Osteocyte (in vitro differentiated cells): ENCODE measurements at places on chromosomes 2 and 18. TPM values are rescaled to one million over a fixed set of nuclear protein-coding genes. Genes with fewer than 3 reads are reported as not detected.
A peak's percentile ranks its signal among the peaks of the same experiment; 100 is the strongest.

DNA sequence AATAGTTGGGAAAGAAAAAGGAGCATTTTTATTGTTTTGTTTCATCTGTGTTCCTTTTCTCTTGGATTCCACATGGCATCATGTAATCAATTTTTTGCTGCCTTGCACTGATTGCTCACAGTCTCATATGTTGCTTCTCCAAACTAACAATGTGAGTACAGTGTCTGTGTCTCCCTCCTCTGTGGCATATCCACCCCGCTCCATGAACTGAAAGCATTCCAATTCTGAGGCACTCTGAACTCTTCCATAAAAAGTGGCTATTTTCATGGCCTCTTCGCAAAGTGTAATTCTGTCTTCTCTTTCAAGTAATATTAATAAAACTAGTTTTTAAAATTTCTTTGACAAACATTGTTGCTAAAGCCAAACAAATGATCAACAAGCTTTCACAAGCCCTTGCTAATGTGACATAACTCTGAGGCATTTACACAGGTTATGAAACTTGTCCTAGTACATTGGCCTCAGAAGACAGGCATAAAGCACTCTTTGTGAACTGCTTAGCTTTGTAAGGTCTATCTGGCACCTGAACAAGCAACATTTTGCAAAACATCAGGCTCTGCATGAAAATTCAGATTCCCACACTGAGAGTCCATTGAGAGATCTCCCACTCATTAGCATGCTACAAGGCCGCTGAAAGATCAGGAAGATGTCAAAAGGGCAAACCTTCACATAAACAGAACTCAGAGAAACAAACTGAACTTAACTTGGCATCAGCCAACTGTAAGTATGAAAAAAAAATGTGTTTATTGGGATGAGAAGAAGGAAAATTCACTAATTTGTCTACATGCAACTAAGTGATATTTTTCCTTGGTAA is 33.0 kb downstream of the GPR75 start:
- H3K36me3 ChIP-seq: peaks cover 2% of the 10 kb centered on the region
- no peaks in the 10 kb centered on the region for H3K4me1 ChIP-seq
- no peaks in the 10 kb centered on the region for H3K27me3 ChIP-seq

GRCh38 chr2:59690849-59691248 is 862.6 kb downstream of the BCL11A start:
- no peaks in the 10 kb centered on the region for H3K27me3 ChIP-seq
- no peaks in the 10 kb centered on the region for H3K36me3 ChIP-seq
- no peak overlapping the region for H3K27ac ChIP-seq
- no peak for DNase-seq
- H3K4me3 ChIP-seq: no peak overlapping the region

Gene PXDN
- 459 and 488 TPM in 2 replicates for total RNA-seq

- no peak overlapping the region for H3K27ac ChIP-seq
- DNase-seq: no peak
- peaks cover 3% of the 10 kb centered on the region for H3K4me1 ChIP-seq
- H3K4me3 ChIP-seq: no peak overlapping the region
- peaks cover 20% of the 10 kb centered on the region for H3K27me3 ChIP-seq
Measured at GRCh38 chr2:151157000-151157735, 104.5 kb downstream of the RBM43 start.

Gene ACVR1
- total RNA-seq: 59.5 and 66.6 TPM in 2 replicates

- peaks cover 1% of the 10 kb centered on the region for H3K27me3 ChIP-seq
- H3K27ac ChIP-seq: no peak overlapping the region
- no peaks in the 10 kb centered on the region for H3K36me3 ChIP-seq
- H3K4me1 ChIP-seq: no peaks in the 10 kb centered on the region
- H3K4me3 ChIP-seq: no peak overlapping the region
- no peak for DNase-seq
Measured at GRCh38 chr2:101223814-101224231, 28.9 kb upstream of the CNOT11 start.

- H3K4me3 ChIP-seq: no peak overlapping the region
- no peak for DNase-seq
- no peak overlapping the region for H3K27ac ChIP-seq
- no peaks in the 10 kb centered on the region for H3K4me1 ChIP-seq
- no peaks in the 10 kb centered on the region for H3K36me3 ChIP-seq
- H3K27me3 ChIP-seq: no peaks in the 10 kb centered on the region
Measured at GRCh38 chr18:47528343-47528742, 276.9 kb upstream of the SKOR2 start.

Gene LTBP1
- total RNA-seq: 102 and 111 TPM in 2 replicates

Gene ATP6V1C2
- not detected in 2 replicates for total RNA-seq

- no peaks in the 10 kb centered on the region for H3K4me1 ChIP-seq
- DNase-seq: no peak
- no peak overlapping the region for H3K4me3 ChIP-seq
- no peaks in the 10 kb centered on the region for H3K27me3 ChIP-seq
- no peaks in the 10 kb centered on the region for H3K36me3 ChIP-seq
Measured at GRCh38 chr2:239638376-239638775, 237.6 kb upstream of the HDAC4 start.

DNA sequence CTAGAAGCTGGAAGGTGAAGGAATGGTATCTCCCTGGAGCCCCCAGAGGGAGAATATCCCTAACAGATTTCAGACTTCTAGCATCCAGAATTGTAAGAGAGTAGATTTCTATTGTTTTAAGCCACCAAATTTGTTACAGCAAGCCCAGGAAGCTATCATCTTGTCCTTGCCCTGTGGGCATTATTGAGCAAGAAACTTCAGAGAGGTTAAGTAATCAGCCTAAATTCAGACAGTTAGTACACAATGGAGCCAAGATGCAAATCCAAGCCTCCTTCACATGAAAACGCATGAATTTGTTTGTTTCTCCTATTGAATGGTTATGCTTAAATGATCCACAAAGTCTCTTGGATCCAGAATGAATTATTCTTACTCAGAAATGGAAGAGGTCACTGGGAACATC is 55.2 kb upstream of the TRIB2 start:
- H3K4me1 ChIP-seq: no peaks in the 10 kb centered on the region
- H3K36me3 ChIP-seq: peaks cover 8% of the 10 kb centered on the region
- H3K27ac ChIP-seq: no peak overlapping the region
- DNase-seq: no peak
- H3K27me3 ChIP-seq: no peaks in the 10 kb centered on the region

GRCh38 chr18:31581498-31582197 is 10.0 kb upstream of the TTR start:
- peaks cover 3% of the 10 kb centered on the region for H3K4me1 ChIP-seq
- no peak overlapping the region for H3K27ac ChIP-seq
- no peaks in the 10 kb centered on the region for H3K27me3 ChIP-seq
- H3K4me3 ChIP-seq: no peak overlapping the region
- no peak for DNase-seq

GRCh38 chr2:177767768-177768167 is 304.8 kb downstream of the PDE11A start:
- peaks cover 4% of the 10 kb centered on the region for H3K4me1 ChIP-seq
- no peak for DNase-seq
- no peak overlapping the region for H3K4me3 ChIP-seq
- peaks cover 5% of the 10 kb centered on the region for H3K27me3 ChIP-seq

GRCh38 chr2:157971702-157972101 is 95.6 kb upstream of the ACVR1 start:
- H3K27me3 ChIP-seq: peaks cover 35% of the 10 kb centered on the region
- H3K36me3 ChIP-seq: no peaks in the 10 kb centered on the region
- peak overlapping the region; percentile 21 for H3K27ac ChIP-seq
- H3K4me3 ChIP-seq: no peak overlapping the region

- peak overlapping the region; percentile 40 for H3K4me3 ChIP-seq
- peak overlapping the region; percentile 90 for H3K27ac ChIP-seq
- DNase-seq: no peak
- no peaks in the 10 kb centered on the region for H3K27me3 ChIP-seq
- peaks cover 73% of the 10 kb centered on the region for H3K36me3 ChIP-seq
Measured at GRCh38 chr2:216644842-216645635, 11.8 kb downstream of the IGFBP2 start.

Gene SULT1C4
- total RNA-seq: 6.0 and 7.0 TPM in 2 replicates

- DNase-seq: no peak
- peaks cover 4% of the 10 kb centered on the region for H3K36me3 ChIP-seq
- peak overlapping the region; percentile 75 for H3K27ac ChIP-seq
- peaks cover 26% of the 10 kb centered on the region for H3K4me1 ChIP-seq
- H3K27me3 ChIP-seq: no peaks in the 10 kb centered on the region
Measured at GRCh38 chr2:209496586-209496982, 72.7 kb downstream of the MAP2 start.

DNA sequence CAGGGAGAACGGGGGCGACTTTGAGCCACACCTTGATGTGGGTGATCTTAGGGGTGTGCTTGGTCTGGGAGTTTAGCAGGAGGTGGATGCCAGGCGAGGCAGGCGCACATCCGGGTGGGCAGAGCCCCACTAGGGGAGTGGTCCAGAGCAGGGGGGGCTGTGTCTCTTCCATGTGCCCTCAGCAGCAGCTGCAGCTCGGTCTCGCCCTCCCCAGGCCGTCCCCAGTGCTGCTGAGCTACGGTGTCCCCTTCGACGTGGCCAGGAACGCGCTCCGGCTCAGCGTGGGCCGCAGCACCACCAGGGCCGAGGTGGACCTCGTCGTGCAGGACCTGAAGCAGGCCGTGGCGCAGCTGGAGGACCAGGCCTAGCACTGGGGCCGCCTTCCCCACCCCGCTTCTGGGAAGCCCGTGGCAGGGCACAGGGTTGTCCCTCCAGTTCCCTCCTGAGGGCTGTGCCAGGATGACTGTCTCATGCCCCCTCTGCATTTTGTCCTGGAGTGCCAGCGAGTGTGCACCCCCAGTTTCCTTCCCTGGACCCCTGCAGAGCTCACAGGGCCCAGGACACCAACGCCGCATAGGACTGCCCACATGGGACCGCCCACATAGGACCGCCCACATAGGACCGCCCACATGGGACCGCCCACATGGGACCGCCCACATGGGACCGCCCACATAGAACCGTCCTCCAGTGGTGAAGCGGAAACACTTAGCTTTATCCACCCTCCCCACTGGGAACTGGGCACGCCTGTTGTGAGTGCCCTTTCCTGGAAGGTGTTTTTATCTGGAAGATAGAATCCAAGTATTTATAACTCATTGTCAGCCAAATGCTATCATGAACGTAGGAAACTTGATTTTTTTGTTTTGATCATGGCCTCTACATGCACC is 1.9 kb upstream of the ESPNL start:
- H3K27me3 ChIP-seq: no peaks in the 10 kb centered on the region
- H3K4me1 ChIP-seq: peaks cover 6% of the 10 kb centered on the region
- no peak overlapping the region for H3K27ac ChIP-seq
- H3K4me3 ChIP-seq: no peak overlapping the region
- no peaks in the 10 kb centered on the region for H3K36me3 ChIP-seq

GRCh38 chr18:5159080-5159479 is 38.0 kb downstream of the AKAIN1 start:
- H3K4me3 ChIP-seq: no peak overlapping the region
- H3K4me1 ChIP-seq: no peaks in the 10 kb centered on the region
- no peak overlapping the region for H3K27ac ChIP-seq
- H3K36me3 ChIP-seq: no peaks in the 10 kb centered on the region

Gene MPV17
- 76.0 and 85.5 TPM in 2 replicates for total RNA-seq

DNA sequence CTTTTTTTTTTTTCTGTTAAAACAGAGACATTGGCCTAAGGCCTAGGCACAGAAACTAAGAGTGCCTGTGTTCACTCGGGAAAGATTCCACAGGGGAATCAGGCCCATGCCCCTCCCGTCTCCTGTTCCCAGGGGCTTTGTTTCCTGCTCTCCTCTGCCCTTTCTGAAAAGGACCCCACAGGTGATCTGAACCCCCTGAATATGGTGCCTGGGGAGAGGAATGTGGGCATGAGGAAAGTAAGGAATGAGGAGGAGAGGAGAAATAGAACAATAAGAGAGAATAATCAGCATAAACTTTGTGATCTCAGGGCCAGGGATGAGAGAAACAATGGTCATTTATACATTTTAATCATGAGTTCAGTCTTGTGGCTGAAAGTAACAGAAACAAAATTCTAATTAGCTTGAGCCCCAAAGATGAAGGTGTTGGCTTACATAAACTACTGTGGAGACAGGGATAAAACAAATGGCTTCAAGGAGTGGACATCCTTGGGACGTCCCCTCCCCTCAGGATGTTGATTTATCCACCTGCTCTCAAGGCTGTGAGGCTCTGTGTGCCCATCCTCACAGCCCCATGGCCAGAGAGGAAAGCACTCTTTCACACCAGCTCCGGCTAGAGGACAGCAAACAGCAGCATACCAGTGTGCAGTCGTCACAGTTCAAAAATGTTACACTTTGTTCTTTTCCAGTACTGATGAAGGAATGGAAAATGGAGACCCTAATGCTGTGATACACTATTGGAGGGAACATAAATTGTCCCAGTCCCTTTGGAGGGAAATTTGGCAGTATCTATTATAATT is 46.4 kb upstream of the MRPL33 start:
- H3K36me3 ChIP-seq: no peaks in the 10 kb centered on the region
- no peak for DNase-seq
- H3K4me3 ChIP-seq: no peak overlapping the region
- peak overlapping the region; percentile 80 for H3K27ac ChIP-seq
- H3K27me3 ChIP-seq: no peaks in the 10 kb centered on the region

Gene CHRNG
- total RNA-seq: not detected in 2 replicates

GRCh38 chr2:212732860-212733259 is 194.3 kb upstream of the ERBB4 start:
- H3K4me1 ChIP-seq: no peaks in the 10 kb centered on the region
- no peaks in the 10 kb centered on the region for H3K36me3 ChIP-seq
- peaks cover 8% of the 10 kb centered on the region for H3K27me3 ChIP-seq
- H3K4me3 ChIP-seq: no peak overlapping the region
- DNase-seq: no peak
- H3K27ac ChIP-seq: no peak overlapping the region

GRCh38 chr2:191176305-191176704 is 25.5 kb upstream of the STAT4 start:
- H3K27ac ChIP-seq: no peak overlapping the region
- H3K4me1 ChIP-seq: peaks cover 26% of the 10 kb centered on the region
- no peaks in the 10 kb centered on the region for H3K27me3 ChIP-seq
- no peaks in the 10 kb centered on the region for H3K36me3 ChIP-seq

Gene ADD2
- not detected in 2 replicates for total RNA-seq

DNA sequence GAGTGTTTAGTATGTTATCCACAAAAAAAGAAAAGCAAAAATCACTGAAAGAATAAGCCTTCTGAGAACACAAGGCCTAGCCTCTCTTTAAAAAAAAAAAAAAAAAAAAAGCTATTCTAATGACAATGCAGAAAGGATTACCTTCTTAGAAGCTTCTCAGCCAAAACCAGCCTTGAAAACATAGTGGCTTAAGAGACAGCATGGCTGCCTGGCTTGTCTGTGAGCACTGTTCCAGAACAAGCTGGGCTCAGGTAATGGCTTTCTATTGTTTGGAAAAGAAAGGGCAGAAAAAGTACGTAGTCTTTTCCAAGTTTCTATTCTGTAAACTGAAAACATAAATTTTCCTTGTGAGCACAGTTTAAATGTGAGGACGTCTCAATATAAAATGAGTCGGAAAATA is 119.5 kb downstream of the MAP3K20 start:
- H3K27ac ChIP-seq: no peak overlapping the region
- H3K36me3 ChIP-seq: peaks cover 29% of the 10 kb centered on the region
- peaks cover 21% of the 10 kb centered on the region for H3K4me1 ChIP-seq
- no peak for DNase-seq
- H3K4me3 ChIP-seq: no peak overlapping the region
- no peaks in the 10 kb centered on the region for H3K27me3 ChIP-seq

GRCh38 chr18:79356435-79356834 is 39.3 kb upstream of the NFATC1 start:
- H3K27me3 ChIP-seq: no peaks in the 10 kb centered on the region
- no peak for DNase-seq
- no peak overlapping the region for H3K27ac ChIP-seq
- H3K36me3 ChIP-seq: peaks cover 24% of the 10 kb centered on the region
- no peaks in the 10 kb centered on the region for H3K4me1 ChIP-seq
- no peak overlapping the region for H3K4me3 ChIP-seq

- peaks cover 20% of the 10 kb centered on the region for H3K4me1 ChIP-seq
- no peaks in the 10 kb centered on the region for H3K27me3 ChIP-seq
- H3K27ac ChIP-seq: peak overlapping the region; percentile 36
- H3K36me3 ChIP-seq: no peaks in the 10 kb centered on the region
- H3K4me3 ChIP-seq: peak overlapping the region; percentile 63
- no peak for DNase-seq
Measured at GRCh38 chr2:120012363-120012762, 514 bp upstream of the EPB41L5 start.
